Endodermal cell (in vitro differentiated cells): ENCODE measurements at places on chromosomes 11 and 22.

- DNase-seq, result no peak
Measured at GRCh38 chr11:71518506-71519471, 8.3 kb upstream of the KRTAP5-7 start.

- peak; percentile 75 for DNase-seq
Measured at GRCh38 chr11:120061761-120062560, 76.0 kb downstream of the TRIM29 start.

DNA sequence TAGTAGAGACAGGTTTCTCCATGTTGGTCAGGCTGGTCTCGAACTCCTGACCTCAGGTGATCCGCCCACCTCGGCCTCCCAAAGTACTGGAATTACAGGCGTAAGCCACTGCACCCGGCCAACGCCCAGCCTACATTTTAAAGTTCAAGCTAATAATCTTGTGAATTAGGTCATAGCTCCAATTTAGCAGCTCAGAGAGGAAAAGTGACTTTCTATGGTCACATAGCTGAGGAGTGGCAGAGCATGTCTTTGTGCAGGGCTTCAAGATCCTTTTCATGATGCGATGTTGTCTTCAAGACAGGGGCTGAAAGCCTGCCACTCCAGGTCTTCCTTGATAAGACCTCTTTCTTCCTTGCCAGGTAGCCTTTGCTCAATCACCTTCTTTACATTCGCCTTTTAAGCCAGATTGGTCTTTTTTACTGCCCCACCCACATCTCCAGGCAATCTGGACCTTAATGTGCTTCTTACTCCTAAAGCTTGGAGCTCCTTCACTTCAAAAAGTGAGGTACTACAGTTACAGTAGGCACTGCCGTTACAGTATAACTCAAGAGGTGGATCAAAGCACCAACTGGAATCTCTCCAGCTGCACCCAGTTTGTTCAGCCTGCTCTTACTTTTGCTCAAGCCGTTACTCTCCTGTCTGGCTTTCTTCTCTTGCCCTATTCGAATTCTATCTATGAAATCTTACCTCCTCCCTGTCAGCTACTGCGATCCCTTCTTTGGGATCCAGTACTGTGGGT lies 18.2 kb downstream of the YWHAH start:
- DNase-seq, result no peak

GRCh38 chr22:17780116-17780740 lies 6.0 kb upstream of the BID start:
- no peak for DNase-seq

- no peak for DNase-seq
Measured at GRCh38 chr11:15580775-15581095, 466.0 kb downstream of the INSC start.

GRCh38 chr11:9155930-9156329 lies 64.5 kb upstream of the SCUBE2 start:
- DNase-seq, result no peak

- DNase-seq, result no peak
Measured at GRCh38 chr22:37765498-37765897, 42.2 kb upstream of the GCAT start.

GRCh38 chr11:6735306-6735705 lies 36.5 kb downstream of the OR2AG2 start:
- DNase-seq, result no peak

GRCh38 chr11:111635706-111636045 lies 33.4 kb downstream of the SIK2 start:
- no peak for DNase-seq

DNA sequence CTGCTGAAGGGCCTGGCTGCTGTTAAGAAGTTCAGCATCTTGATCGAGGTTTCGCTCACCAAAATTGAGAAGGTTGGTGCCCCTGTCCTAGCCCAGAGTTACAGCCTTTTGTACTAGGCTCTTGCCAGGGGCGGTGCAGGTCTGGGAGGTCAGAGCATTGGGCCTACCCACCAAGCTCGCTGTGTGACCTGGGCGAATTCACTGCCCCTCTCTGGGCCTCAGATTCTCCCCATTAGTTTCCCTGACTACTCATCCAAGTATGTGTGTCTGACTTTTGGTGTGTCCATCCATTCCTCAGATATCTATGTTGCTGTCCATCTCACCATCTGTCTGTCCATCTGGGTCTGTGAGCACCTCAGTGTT lies 10.9 kb downstream of the USP35 start:
- no peak for DNase-seq

DNA sequence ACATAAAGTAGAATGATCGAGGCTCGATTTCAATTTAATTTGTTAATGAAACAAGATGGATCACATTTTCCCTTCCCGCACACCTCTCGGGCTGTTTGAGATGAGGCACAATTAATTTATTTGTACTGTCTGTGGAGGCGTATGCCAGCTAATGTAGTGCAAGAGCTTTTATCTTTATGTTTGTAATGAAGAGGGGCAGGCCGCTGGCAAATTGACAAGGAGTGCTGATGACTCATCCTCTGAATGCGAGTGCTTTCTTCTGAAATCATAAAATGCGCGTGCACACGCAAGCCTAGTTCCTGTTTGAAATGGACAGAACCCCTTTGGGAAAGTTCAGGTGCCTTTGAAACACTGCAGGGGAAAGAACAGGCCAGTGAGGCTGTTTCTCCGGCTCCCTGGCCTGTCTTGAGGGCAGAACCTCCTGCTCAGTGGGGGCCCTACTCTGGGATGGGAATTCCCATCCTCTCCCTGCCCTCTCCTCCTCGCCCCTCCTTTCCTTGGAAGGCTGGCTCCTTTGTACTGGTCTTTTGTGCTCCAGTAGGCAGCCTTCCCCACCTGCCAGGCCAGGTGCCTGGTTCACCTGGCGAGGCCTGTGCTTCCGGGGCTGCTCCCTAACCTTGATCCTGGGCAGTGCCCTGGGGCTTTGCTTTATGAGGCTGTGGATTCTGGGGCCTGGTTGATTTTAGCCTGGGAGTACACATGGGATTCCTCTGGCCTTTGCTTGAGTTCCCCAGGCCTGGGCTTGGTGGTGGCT lies 50.3 kb downstream of the TEAD1 start:
- peak; percentile 93 for DNase-seq

GRCh38 chr11:60941371-60942119 lies 10.4 kb downstream of the SLC15A3 start:
- no peak for DNase-seq

DNA sequence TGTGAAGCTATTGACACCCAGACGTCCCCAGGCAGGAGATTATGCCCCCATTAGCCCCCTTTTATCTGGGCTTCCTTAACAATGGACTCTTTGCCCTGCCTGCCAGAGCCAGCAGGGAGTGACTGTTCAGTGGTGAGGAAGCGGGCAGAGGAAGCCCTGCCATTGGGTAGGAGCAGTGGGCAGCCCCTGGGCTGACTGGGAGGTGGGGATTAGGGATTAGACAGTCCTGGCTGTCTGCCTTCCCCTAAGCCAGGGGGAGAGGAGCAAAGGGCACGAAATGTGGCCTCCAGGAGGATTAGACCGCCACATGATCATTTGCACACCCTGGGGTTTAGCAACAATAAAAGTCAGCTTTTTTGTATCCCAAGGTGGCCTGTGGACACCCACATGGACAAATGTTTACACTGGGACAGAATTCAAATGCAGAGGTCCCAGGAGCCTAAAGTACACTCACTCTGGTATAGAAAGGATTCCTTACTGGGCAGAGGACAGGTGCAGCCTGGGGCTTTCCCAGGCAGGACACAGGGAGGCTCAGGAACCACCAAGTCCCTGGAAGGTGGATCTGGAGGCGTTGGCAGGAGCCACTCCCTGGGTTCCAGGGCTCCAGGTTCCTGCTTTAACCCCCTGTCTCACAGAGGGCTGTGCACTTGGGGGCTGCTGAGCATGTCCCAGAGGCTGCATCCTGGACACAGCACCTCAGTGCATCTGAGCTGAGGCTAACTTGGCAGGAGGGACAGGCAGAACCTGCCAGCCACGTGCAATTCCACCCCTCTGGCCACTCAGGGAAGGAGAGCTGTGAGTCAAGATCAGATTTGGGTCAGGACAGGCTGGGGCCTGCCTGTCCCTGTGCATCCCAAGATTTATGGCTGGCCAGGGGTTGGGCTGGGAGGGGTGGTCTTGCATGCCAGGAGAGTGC lies 2.1 kb downstream of the PNPLA3 start:
- peak; percentile 92 for DNase-seq

GRCh38 chr11:20739577-20739976 lies 70.2 kb downstream of the NELL1 start:
- DNase-seq, result no peak

- no peak for DNase-seq
Measured at GRCh38 chr11:124840666-124841065, 24.6 kb upstream of the ROBO3 start.

GRCh38 chr11:80462211-80462610 lies 1021.4 kb upstream of the TENM4 start:
- no peak for DNase-seq

- no peak for DNase-seq
Measured at GRCh38 chr11:1326435-1327063, 17.1 kb upstream of the TOLLIP start.

GRCh38 chr11:16912692-16913111 lies 101.5 kb downstream of the PLEKHA7 start:
- DNase-seq, result peak; percentile 57

GRCh38 chr11:75431533-75432525 lies 1.2 kb downstream of the KLHL35 start:
- DNase-seq, result peak; percentile 80

DNA sequence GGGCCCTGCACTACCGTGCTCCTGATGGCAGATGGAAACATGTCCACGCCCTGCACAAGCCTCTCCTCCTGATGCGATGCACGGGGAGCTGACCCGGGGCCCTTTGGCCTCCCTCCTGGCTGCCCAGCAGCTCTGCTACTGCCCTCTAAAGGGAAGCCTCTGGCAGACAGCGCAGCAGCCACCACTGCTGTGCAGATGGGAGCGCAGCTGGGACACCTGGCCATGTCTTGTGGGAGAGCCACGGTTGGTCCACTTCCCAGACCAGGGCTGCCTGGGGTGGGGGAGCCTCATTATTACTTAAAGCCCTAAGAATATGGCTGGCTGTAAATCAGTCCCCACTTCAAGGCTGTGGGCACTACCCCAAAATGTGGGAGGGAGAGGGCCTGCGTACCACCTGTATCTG lies 38.3 kb downstream of the TBX1 start:
- DNase-seq, result no peak

DNA sequence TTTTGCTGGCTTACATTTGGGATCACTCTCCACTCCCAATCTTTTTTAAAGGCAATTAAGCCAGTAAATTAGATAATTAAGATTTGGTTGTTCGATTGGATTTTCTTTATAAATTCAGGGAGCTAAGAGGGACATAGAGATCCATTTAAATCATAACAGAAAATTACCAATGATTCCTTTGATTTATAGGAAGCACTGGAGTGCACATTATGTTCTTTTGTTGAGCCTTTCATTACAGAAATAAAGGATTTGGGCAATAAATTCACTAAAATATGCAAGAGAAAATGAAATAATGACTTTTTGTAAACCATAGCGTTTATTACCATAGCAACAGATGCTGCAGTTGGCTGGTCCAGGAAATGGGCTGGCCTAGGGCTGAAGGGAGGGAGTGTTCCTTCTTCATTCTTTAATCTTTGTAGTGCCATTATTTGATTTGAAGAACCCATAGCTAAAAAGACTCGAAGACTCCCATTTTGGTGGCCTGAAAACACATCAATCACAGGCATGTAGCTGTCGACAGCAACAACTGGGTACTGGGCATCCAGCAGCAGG lies 73.0 kb downstream of the C2CD3 start:
- DNase-seq, result no peak

DNA sequence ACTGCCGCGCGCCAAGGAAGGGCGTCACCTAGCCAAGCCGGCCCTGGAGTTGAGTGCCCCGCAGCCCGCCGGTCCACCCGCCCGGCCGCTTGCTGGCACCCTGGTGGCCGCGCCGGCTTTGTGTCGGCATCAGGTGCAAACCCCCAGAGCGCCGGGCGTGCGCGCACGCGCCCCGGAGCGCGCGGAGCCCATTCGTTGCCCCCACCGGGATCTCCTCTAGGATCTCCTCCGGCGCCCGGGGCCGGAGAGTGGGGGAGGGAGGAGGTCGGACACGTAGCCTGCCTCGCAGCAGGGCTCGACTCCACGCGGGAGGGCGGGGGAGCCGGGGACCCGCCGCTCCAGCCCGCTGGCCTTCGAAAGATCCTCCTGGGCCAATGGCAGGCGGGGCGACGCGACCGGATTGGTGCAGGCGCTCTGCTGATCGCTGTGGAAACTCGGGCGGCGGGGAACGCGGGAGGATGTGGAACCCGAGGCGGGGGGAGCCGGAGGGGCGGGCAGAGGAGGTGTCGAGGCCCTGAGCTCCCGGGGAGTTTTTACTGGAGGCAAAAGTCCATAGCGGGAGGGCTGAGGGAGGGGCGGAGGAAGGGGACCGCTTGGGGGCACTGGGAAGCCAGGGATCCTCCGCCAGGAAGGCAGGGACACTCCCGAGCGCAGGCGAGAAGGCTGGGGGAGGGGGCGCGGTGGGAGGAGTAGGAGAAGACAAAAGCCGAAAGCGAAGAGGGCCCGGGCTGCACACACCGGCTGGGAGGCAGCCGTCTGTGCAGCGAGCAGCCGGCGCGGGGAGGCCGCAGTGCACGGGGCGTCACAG lies at the start of gene FADS2:
FADS2 (plus strand) TSS at position 730 of the 808 bp plus-strand sequence. CDS start 91 bp downstream, outside the sequence.
- DNase-seq, result peak; percentile 98

- DNase-seq, result no peak
Measured at GRCh38 chr11:129747071-129747470, 68.6 kb upstream of the TMEM45B start.

- no peak for DNase-seq
Measured at GRCh38 chr22:17431179-17431578, 61.9 kb downstream of the CECR2 start.

DNA sequence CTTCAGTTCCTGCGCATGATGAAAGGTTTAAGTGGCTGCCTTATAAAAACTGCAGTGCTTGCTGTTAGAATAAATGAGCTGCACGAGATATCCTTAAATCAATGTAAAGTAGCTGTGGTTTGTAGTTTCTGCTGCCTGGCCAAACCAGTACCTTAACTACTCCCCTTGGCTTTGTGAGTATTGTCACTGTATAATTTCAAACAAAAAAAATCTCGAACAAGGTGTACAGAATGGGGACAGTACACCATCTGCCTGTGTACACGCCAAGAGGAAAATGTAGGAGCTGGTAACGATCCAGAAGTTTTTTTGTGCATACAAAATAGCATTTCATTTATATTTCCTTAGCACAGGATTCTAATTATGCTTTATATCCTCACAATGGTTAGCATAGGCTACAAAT lies 20.6 kb upstream of the NDUFC2 start:
- no peak for DNase-seq

DNA sequence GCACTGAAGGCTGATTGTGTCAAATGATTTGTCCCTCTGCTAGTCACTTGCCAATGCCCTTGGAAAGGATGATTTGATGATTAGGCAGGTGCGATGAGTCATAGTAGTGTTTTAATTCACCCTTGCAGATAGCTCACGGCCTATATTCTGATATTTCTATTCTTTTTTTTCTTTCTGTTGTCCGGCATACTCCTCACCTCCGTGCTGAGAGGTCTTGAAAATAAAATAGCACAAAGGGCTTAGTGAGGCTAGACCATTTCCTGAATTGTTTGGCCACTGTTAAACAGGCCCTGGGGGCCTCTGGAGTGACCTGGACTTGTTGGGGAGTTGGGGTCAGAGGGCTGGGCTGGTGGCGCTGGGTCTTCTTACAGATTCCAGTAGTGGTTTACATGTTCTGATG lies 99.8 kb downstream of the ZBTB16 start:
- no peak for DNase-seq
